NT2/D1 (cell line): ENCODE measurements at places on chromosomes 7 and 10.

GRCh38 chr10:119893074-119893473 lies 544 bp downstream of the SEC23IP start:
- DNase-seq, result no peak

- DNase-seq, result no peak
Measured at GRCh38 chr10:119351189-119351588, 143.8 kb downstream of the GRK5 start.

DNA sequence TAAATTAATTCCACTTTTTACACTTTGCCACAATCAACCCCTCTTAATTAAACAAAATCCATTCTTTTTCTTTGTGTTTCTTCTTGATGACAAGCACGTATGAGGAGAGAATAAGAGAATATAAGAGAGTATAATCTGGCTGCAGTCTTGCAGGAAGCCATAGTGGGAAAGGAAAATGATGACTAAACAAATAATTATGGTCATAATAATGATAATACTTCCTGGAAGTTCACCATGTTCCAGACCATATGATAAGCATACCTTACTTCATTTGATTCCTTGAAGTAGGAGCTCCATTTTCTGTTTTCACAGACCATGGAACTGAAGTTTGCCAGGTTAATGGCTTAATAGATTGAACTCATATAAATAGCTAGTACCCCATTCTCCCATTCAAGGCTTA lies 237.8 kb downstream of the SEMA3D start:
- DNase-seq, result no peak

GRCh38 chr10:70682920-70683600 lies 10.8 kb downstream of the ADAMTS14 start:
- DNase-seq, result no peak

DNA sequence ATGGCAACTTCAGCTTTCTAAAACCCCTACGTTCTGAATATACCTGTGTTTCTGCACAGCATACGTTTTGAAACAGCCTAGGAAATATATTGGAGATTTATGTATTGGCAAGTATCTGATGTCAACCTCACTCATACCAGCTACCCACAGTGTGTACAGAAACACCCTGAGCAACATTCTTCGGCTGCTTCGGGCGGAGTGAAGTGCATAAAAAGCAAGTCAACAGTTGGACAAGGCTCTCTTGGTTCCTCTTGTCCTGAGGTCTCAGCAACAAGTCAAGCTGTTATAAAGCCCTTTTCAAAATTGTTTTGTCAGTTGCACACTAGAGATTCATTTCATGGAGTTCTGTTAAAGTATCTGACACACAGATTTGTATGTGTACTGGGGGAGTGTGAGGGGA lies 40.0 kb upstream of the PAPSS2 start:
- DNase-seq, result no peak

GRCh38 chr7:156560075-156560474 lies 80.5 kb upstream of the RNF32 start:
- DNase-seq, result no peak

GRCh38 chr7:2913760-2914387 lies 69.8 kb upstream of the GNA12 start:
- DNase-seq, result no peak

DNA sequence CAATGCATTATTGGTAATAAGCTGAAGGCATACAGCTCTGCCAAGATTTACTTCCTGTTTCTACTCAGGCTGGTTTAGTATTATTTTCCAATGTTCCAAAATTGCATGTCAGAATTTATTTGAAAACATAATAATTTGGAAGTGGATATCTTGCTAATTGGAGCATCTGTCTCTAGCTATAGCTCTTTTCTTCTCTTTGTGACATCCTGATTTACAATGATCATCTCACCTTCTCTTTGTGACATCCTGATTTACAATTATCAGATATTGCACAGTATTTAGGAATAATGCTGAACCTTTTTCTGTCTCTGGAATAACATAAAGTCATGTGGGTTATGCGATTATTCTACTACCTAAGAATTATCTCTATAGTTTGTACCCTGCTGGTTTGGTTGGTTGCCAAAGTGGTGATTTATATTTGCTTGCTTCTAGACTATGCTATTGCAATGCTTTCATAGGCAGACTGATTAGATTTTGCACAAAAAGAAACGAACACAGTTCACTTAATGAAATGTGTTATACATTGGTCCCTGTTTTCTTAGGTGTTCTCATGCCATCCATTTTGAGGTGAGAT lies 44.3 kb upstream of the CABCOCO1 start:
- DNase-seq, result no peak

GRCh38 chr10:11404901-11405300 lies 206.5 kb downstream of the USP6NL start:
- no peak for DNase-seq

GRCh38 chr10:13271552-13272163 lies 28.2 kb downstream of the PHYH start:
- peak; percentile 35 for DNase-seq

DNA sequence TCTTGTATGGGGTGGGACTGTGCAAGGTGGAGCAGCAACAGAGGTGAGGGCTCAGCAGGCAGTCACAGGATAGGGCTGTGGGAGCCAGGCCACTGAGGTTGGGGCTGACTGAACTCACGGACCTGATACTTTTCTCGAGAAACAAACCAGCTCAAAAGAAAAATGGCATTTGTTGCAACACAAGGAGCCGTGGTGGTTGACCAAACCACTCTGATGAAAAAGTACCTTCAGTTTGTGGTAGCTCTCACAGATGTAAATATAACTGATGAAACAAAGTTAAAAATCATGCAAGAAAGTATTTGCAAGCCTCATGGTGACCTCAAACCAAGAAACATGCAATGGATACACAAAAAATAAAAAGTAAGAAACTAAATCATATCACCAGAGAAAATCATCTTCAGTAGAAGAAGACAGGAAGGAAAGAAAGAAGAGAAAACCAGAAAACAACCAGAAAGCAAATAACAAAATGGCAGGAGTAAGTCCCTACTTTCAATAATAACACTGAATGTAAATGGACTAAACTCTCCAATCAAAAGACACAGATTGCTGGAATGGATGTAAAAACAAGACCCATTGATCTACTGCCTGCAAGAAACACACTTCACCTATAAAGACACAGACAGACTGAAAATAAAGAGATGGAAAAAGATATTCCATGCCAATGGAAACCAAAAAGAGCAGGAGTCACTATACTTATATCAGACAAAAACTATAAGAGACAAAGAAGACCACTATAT lies 48.9 kb upstream of the DUSP5 start:
- no peak for DNase-seq

GRCh38 chr10:49760789-49761188 lies 1.3 kb downstream of the OGDHL start:
- no peak for DNase-seq

DNA sequence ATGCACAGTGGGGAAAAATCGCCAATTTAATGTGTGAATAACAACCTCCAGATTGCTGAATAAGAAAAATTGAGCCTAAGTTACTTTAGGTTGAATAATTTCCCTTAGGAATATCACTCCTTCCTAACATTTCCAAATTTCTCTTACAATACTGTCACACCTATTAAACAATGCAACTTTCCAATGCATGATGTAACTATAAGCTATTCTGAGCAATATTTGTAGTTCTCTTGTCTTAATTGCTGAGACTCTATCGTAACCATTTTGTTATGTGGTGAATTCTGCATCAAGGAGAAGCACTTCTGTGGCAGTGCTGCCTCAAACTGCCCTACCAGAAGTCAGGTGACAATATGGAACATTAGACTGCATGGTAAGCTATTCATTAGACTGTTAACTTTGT lies 386.7 kb upstream of the LRRN3 start:
- DNase-seq, result no peak

- no peak for DNase-seq
Measured at GRCh38 chr10:115895166-115895565, 377.8 kb downstream of the GFRA1 start.

GRCh38 chr10:113576852-113577251 lies 24.0 kb downstream of the HABP2 start:
- no peak for DNase-seq

DNA sequence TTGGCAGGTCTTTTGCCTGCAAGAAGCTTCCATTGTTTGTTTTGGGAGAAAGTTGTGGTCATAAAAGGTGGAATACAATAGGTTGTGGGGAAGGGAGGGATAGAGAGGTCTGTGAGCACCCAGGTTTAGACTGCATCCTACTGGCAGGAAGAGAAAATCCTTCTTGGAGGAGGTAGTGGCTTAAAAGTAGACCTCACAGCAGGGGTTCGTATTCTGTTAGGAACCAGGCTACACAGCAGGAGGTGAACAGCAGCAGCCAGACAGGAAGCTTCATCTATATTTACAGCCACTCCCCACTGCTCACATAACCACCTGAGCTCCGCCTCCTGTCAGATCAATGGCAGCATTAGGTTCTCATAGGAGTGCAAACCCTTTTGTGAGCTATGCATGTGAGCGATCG lies 245.3 kb downstream of the NSUN6 start:
- no peak for DNase-seq

GRCh38 chr7:107676249-107676648 lies 15.6 kb downstream of the SLC26A4 start:
- no peak for DNase-seq

- no peak for DNase-seq
Measured at GRCh38 chr10:102354451-102354850, 41.1 kb upstream of the NFKB2 start.

GRCh38 chr10:94738588-94738987 lies 23.9 kb upstream of the CYP2C19 start:
- no peak for DNase-seq

DNA sequence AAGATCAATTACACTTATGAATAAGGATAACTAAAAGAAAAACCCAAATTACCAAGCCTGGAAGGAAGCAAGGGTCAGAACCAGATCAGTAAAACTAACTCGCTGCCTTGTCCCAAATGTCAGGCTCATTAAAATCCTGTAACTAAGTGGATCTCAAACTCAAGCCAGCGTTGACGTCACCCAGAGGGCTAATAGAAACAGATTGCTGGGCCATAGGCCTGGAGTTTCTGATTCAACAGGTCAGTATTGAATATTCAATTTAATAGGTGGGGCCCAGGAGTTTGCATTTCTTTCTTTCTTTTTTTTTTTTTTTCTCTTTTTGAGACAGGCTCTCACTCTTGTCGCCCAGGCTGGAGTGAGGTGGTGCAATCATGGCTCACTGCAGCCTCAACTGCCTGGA lies 397.0 kb downstream of the CALN1 start:
- DNase-seq, result no peak

GRCh38 chr7:44762726-44763522 lies 14.3 kb downstream of the ZMIZ2 start:
- no peak for DNase-seq

DNA sequence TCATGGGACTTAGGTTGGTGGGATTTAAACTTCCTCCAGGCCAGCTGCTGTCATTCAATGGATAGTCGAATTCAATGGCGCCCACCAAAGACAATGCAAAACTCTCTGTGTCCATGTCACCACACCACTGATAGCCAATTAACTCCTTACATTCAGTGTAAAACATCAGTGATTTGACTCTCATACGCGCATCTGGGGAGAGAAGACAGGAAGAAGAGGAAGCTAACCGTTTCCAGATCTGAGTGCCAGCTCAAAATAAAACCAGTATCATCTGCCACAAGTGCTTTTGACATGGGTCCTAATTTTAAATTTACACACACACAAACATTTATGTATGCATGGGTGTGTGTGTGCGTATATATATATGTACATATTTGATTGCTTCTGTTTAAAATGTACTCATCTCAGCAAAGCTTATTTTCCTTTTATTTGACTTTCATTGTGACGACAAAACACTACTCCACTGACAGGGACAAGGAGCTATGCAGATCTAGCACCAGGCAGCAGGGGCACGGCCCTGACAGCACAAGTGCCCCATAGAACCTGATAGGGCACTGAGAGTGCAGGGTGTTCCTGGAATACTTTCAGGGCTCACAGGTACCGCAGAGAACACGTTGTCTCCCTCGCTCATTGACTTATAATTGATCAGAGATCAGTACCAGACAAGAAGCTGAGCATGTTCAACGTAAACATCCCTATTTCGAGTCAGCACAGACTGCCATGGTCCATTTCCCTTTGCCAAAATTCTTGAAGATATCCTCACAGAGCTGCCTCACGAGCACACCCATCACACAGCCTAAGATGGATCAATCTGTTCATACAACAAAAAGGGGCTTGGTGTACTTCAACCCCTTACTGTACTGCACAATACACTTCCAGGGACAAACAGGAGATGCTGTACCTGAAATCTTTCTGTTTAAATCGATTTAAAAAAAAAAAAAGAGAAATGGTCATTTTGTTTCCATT lies 176.1 kb downstream of the COBL start:
- no peak for DNase-seq

- no peak for DNase-seq
Measured at GRCh38 chr7:121385800-121386179, 10.3 kb downstream of the FAM3C start.

DNA sequence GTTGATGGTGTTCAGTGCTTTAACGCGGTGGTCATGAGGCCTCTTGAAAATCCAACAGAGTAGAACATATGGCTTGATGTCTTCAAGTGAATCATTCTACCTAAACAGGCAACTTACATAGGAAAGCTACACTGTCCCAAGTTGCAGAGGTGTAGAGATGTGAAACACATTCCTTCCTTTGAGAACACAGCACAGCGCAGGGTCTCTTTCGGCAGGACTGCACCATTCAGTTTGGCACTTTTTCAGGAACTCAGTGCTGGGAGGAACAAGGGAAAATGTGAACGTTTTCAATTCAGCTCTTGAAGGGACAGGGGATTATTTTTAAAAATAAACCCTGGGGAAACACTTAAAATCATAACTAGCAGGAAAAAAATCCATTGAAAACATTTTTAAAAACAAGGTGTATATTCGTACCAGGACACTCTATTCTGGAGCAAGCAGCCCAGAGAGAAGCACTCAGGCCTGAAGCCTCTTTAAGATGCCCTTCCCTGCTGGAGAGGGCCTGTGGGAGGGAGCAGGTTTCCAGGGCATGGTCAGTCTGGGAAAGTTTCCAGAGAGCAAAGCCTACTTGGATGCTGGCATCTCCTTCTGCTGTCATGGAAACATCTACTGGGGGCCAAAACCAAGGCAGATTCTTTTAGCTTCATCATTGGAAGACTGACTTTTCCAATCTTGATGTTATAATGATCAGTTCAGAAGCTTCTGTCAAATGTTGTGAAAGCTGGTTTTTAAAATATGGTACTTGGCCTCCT lies 60.4 kb upstream of the NPVF start:
- no peak for DNase-seq

DNA sequence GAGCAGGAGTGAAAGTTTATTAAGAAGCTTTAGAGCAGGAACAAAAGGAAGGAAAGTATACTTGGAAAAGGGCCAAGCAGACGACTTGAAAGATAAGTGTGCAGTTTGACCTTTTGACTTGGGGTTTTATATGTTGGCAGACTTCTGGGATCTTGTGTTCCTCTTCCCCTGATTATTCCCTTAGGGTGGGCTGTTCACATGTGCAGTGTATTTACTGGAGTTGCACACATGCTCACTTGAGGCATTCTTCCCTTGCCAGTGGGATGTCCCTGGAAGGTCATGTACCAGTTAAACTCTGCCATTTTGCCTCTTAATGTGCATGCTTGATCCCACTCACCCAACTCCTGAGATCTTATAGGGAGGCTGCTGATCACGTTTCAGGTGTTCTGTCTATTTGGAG lies 23.4 kb upstream of the ARHGAP12 start:
- DNase-seq, result no peak
